Left ventricle myocardium inferior (tissue), 1 donor: ENCODE measurements at places on chromosomes 7 and 10. TPM values are rescaled to one million over a fixed set of nuclear protein-coding genes. Genes with fewer than 3 reads are reported as not detected.

- DNase-seq: no peak
- no peaks in the 10 kb centered on the region for H3K27me3 ChIP-seq
- H3K36me3 ChIP-seq: peaks cover 37% of the 10 kb centered on the region
- no peaks in the 10 kb centered on the region for H3K4me1 ChIP-seq
- H3K4me3 ChIP-seq: no peak overlapping the region
- H3K27ac ChIP-seq: no peak overlapping the region
These were observed 16.4 kb downstream of the IQCE start for GRCh38 chr7:2575046-2575732.

- no peaks in the 10 kb centered on the region for H3K27me3 ChIP-seq
- no peaks in the 10 kb centered on the region for H3K36me3 ChIP-seq
- no peaks in the 10 kb centered on the region for H3K4me1 ChIP-seq
- H3K27ac ChIP-seq: no peak overlapping the region
- no peak overlapping the region for H3K4me3 ChIP-seq
These were observed 43.2 kb downstream of the GPAM start for GRCh38 chr10:112140110-112140970.

GRCh38 chr10:129099992-129100391 is 367.0 kb upstream of the MGMT start:
- DNase-seq: no peak
- no peaks in the 10 kb centered on the region for H3K27me3 ChIP-seq
- no peak overlapping the region for H3K4me3 ChIP-seq
- peaks cover 24% of the 10 kb centered on the region for H3K4me1 ChIP-seq
- H3K36me3 ChIP-seq: no peaks in the 10 kb centered on the region

- H3K4me1 ChIP-seq: peaks cover 60% of the 10 kb centered on the region
- H3K4me3 ChIP-seq: peak overlapping the region; percentile 19
- DNase-seq: no peak
- no peaks in the 10 kb centered on the region for H3K36me3 ChIP-seq
- peak overlapping the region; percentile 78 for H3K27ac ChIP-seq
- H3K27me3 ChIP-seq: no peaks in the 10 kb centered on the region
These were observed 53.1 kb downstream of the CPED1 start for GRCh38 chr7:121041516-121042148.

- no peak overlapping the region for H3K27ac ChIP-seq
- H3K4me3 ChIP-seq: no peak overlapping the region
- peak; percentile 6 for DNase-seq
- H3K36me3 ChIP-seq: peaks cover 3% of the 10 kb centered on the region
- H3K27me3 ChIP-seq: peaks cover 58% of the 10 kb centered on the region
These were observed 30.4 kb upstream of the ELFN1 start for GRCh38 chr7:1639532-1640175.

GRCh38 chr10:114862456-114862855 is 40.9 kb downstream of the FHIP2A start:
- H3K27me3 ChIP-seq: no peaks in the 10 kb centered on the region
- DNase-seq: no peak
- H3K36me3 ChIP-seq: peaks cover 85% of the 10 kb centered on the region

DNA sequence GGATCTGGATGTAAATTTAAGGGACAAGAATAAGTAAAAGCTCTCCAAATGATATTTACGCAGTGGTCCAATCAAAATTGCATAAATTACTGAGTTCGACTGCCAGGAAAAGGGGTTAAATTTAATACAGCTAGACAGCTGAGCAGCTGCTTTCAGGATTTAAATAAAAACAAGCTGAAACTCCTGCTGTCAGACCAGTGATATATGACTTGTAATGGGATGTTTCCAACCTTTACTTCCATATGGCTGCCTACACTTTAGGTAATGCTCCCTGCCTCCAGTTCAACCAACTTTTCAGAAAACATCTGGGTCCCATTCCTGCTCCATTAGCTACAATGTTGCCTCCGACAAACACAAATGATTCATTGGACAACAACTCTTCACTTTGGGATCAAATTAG is 326.3 kb upstream of the DGKB start:
- H3K36me3 ChIP-seq: no peaks in the 10 kb centered on the region
- H3K27me3 ChIP-seq: no peaks in the 10 kb centered on the region
- H3K27ac ChIP-seq: no peak overlapping the region
- no peak overlapping the region for H3K4me3 ChIP-seq
- DNase-seq: no peak

GRCh38 chr10:76124280-76124679 is 692.9 kb downstream of the LRMDA start:
- no peak overlapping the region for H3K27ac ChIP-seq
- H3K4me1 ChIP-seq: peaks cover 15% of the 10 kb centered on the region
- no peaks in the 10 kb centered on the region for H3K36me3 ChIP-seq
- no peaks in the 10 kb centered on the region for H3K27me3 ChIP-seq
- H3K4me3 ChIP-seq: no peak overlapping the region

DNA sequence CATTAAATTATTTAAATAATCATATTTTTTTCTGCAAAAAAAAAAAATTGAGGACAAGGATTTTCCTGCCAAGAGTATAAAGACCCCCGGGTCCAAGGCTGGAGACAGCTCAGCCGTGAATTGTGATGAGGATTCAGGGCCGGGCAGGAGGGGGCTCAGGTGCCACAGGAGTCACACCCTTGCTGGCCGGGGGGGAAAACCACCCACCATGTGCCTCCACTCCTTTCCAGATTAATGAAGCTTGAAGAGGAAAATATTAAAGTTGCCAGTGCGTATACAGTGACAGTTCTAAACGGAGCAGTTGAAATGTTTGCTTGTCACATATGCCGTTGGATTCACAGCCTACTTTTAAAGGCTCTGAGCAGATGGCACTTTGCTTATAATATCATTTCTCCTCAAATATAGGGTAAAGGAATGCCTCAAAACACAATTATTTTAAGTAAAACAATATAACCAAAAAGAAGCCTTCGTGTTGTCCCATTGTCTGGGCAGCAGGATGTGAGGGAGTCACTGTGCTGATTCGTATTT is 49.6 kb downstream of the ADARB2 start:
- H3K27ac ChIP-seq: no peak overlapping the region
- H3K4me3 ChIP-seq: no peak overlapping the region
- no peak for DNase-seq
- H3K27me3 ChIP-seq: peaks cover 32% of the 10 kb centered on the region
- no peaks in the 10 kb centered on the region for H3K36me3 ChIP-seq
- H3K4me1 ChIP-seq: no peaks in the 10 kb centered on the region

GRCh38 chr10:27620430-27621397 is 116.6 kb downstream of the RAB18 start:
- peaks cover 14% of the 10 kb centered on the region for H3K27me3 ChIP-seq
- DNase-seq: peak; percentile 18
- no peaks in the 10 kb centered on the region for H3K36me3 ChIP-seq
- peaks cover 3% of the 10 kb centered on the region for H3K4me1 ChIP-seq
- H3K27ac ChIP-seq: peak overlapping the region; percentile 54
- H3K4me3 ChIP-seq: no peak overlapping the region

GRCh38 chr7:93921607-93922566 is at the start of gene GNG11:
Gene GNG11 (plus strand): TSS chr7:93921735. CDS start chr7:93922138, 403 bp downstream.
- peak; percentile 90 for DNase-seq
- no peaks in the 10 kb centered on the region for H3K27me3 ChIP-seq
- peak within 1 kb of the TSS; percentile 94 for H3K27ac ChIP-seq
- H3K4me1 ChIP-seq: peaks cover 50% of the 10 kb centered on the region
- H3K4me3 ChIP-seq: peak within 1 kb of the TSS; percentile 71
- peaks cover 9% of the 10 kb centered on the region for H3K36me3 ChIP-seq

The EPHA1 gene
- not detected for total RNA-seq

The TNPO3 gene
- 32.6 TPM for total RNA-seq

The FLNC gene
- total RNA-seq: 839 TPM

The AUTS2 gene
- 10.5 TPM for total RNA-seq

The CTTNBP2 gene
- total RNA-seq: 1.2 TPM

The TMEM229A gene
- not detected for total RNA-seq
